Activated T-cell treated with anti-CD3 and anti-CD28 coated beads for 48 hours (primary cell): ENCODE measurements at places on chromosomes 2 and 18.
A peak's percentile ranks its signal among the peaks of the same experiment; 100 is the strongest.

DNA sequence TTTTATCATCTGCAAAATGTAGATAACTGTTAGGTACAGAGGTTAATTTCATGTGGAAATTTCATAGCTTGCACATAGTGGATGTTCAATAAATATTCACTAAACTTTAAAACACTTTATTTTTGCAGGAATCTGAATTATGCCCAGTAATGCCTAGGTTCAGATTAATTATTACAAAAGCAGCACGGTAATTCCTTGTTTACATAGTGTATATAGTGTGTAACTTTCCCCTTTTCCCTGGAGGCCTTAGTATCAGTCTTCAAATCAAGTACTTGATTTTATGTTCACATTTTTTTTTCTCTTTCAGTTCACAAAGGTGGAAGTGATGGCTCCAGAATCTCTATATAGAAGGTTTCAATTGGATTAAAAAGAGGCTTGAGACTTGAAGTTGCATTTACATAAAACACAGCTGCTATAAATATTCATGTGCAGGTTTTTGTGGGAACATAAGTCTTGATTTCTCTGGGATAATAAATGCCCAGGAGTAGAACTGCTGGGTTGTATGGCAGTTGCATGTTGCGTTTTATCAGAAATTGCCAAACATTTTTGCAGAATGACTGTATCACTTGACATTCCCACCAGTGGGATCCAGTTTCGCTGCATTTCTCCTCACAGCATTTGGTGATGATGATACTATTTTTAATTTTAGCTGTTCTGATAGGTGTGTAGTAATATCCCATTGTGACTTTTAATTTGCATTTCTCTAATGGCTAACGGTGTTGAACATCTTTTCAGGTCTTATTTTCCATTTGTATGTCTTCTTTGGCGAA lies 27.6 kb upstream of the LGALSL start:
- no peak for DNase-seq

- no peak for DNase-seq
These were observed 50.0 kb upstream of the ITGA4 start for GRCh38 chr2:181407171-181407570.

DNA sequence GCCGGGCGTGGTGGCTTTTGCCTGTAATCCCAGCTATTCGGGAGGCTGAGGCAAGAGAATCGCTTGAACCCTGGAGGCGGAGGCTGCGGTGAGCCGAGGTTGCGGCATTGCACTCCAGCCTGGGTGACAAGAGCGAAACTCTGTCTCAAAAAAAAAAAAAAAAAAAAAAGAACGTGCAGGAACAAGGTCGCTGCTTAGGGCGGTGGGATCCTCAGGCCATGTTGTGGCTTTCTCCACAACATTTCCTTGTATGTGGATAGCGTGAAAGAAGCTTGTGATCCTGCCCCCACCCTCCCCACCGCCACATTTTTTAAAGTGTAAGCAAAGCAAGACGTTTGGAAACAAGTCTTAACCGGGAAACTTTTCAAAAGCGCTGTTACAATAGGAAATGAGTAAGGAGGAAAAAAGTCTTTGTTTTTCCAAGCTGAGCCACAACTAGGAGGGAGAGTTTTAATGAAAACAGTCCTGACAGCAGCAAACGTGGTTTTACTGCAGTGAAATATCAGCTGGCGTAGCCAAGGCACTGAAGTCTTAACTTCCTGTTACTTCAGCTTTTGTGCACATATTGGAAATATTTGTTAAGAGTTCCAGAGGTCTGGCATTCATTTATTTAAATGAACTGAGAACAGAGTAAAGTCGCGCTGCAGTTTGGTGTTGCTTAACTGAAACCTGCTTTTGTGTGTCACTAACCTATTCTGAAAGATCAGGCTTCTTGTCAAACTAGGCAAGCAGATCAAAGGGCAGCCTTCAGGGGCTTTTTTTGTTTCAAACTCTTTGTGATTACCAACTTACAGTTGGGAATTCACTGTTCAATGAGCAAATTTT lies 3.8 kb downstream of the TGIF1 start:
- DNase-seq: peak; percentile 10

GRCh38 chr2:129606496-129607270 lies 372.8 kb upstream of the RAB6C start:
- DNase-seq: no peak
